ENCODE measurements at places on chromosomes 12 and 14. TPM values are rescaled to one million over a fixed set of nuclear protein-coding genes. Genes with fewer than 3 reads are reported as not detected.

Gene GLT8D2
- not detected for total RNA-seq

Gene OR4E2
- not detected for total RNA-seq

Gene PRB2
- total RNA-seq: not detected

Gene NGB
- total RNA-seq: not detected

Gene FAM90A1
- total RNA-seq: not detected

Gene IKZF4
- total RNA-seq: 7.4 TPM

GRCh38 chr12:57872362-57872761 is 25.8 kb upstream of the CTDSP2 start:
- H3K4me3 ChIP-seq: no peak overlapping the region
- no peak for DNase-seq
- H3K27ac ChIP-seq: no peak overlapping the region
- no peaks in the 10 kb centered on the region for H3K4me1 ChIP-seq
- H3K27me3 ChIP-seq: no peaks in the 10 kb centered on the region

DNA sequence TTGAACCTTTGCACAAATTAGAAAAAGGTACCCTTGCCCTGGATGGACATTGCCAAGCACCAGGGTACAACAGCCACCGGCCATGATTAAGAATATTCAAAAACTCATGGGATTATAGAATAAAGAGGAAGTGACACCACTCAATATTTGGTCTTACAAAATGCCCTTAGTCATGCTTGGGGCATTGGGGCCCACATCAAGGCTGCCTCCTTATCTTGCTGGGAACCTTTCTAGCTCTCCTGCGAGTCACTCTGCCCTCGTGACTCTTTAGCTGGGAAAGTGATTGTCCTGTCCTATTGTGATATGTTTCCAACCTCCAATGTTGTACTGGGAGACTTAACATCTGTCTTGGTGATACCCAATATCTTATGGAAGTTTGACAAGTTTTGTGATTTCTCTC is 57.8 kb downstream of the GTF2A1 start:
- peak; percentile 90 for DNase-seq
- H3K4me1 ChIP-seq: peaks cover 45% of the 10 kb centered on the region
- no peaks in the 10 kb centered on the region for H3K36me3 ChIP-seq
- peak overlapping the region; percentile 2 for H3K4me3 ChIP-seq
- H3K27ac ChIP-seq: peak overlapping the region; percentile 79

GRCh38 chr14:62745496-62745895 is 299.8 kb downstream of the KCNH5 start:
- H3K27ac ChIP-seq: no peak overlapping the region
- H3K27me3 ChIP-seq: no peaks in the 10 kb centered on the region
- H3K4me1 ChIP-seq: peaks cover 16% of the 10 kb centered on the region

DNA sequence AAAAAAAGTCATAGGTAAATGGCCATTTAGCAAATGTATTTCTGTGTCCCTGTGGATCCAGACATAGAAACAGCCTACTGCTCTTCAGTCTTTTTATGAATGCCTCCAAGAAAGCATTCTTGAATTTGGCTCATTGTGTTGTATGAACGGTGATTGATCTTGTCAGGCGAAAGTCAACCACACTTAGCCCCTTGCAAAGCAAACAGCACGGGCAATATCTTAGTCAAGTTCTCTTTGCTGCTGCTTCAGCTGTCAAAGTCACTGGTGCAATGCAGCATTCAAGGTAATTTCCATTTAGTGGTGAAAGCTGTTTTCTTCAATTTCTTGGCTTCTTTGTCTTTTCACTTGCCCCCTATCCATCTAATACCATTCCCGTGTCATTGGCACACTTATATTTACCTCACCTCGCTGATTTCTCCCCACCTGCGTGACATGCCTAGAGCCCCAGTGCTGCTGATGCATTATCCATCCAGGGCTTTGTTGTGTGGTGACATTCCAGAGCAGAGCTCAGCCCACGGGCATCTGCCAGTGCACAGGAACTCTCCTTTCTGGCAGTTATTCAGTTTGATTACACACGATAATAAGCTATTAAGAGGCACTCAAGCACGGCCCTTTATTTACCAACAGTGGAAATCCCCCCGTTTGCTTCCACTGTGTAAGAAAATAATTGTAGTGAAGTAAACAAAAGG is 362.3 kb upstream of the NOVA1 start:
- DNase-seq: no peak
- no peaks in the 10 kb centered on the region for H3K4me1 ChIP-seq

GRCh38 chr14:91796617-91797347 is 64.9 kb upstream of the CATSPERB start:
- no peak overlapping the region for H3K27ac ChIP-seq

- no peaks in the 10 kb centered on the region for H3K27me3 ChIP-seq
- no peaks in the 10 kb centered on the region for H3K4me1 ChIP-seq
- no peak overlapping the region for H3K4me3 ChIP-seq
- no peak overlapping the region for H3K27ac ChIP-seq
- no peaks in the 10 kb centered on the region for H3K36me3 ChIP-seq
- DNase-seq: no peak
Observed at GRCh38 chr14:51304941-51305340, 64.9 kb downstream of the TMX1 start.

DNA sequence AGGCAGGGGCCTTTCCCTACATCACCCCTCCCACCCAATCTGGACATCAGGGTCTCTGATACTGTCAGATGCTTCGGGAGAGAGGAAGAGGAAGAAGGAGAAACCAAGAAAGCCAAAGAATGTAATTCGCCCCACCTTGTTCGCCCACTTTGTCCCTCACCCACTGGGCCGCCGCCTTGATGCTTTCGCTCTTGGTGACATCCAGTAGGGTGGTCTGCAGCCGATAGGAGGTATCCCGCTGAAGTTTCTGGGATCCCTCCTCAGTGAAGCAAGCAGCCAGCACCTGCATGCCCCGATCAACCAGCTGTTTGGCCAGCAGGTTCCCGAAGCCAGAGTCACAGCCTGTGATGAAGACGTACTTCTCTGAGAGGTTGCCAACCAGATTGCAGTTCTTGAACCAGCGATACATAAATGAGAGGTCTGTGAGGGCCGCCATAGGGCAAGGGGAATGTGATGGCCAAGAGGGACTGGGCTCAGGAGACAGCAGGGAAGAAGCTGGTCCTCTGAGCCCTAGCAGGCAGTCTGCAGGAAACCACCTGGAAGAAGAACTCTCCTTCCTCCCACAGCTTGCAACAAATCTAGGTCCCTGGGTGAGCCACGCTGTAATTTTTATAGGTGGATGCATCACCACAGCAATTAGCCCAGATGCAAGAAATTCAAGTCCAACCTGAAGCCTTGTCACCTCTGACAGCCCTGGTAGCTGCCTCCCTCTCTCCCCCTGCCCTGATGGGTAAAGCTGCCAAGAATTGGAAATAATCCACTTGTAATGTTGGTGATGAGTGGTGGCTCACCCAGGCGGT is at the start of gene SDR9C7:
Gene SDR9C7, minus strand, starts transcription at position 583 of the 800 bp plus-strand sequence. Its CDS starts 147 bp downstream, at position 436.
- H3K27me3 ChIP-seq: no peaks in the 10 kb centered on the region
- peaks cover 12% of the 10 kb centered on the region for H3K4me1 ChIP-seq
- no peak within 1 kb of the TSS for H3K27ac ChIP-seq
- DNase-seq: no peak
- no peaks in the 10 kb centered on the region for H3K36me3 ChIP-seq

- H3K4me1 ChIP-seq: no peaks in the 10 kb centered on the region
- H3K36me3 ChIP-seq: no peaks in the 10 kb centered on the region
- DNase-seq: no peak
- no peak overlapping the region for H3K27ac ChIP-seq
- no peaks in the 10 kb centered on the region for H3K27me3 ChIP-seq
Observed at GRCh38 chr14:71333705-71334104, 426.4 kb downstream of the PCNX1 start.

GRCh38 chr14:49982501-49982951 is 89.6 kb downstream of the ARF6 start:
- H3K27ac ChIP-seq: no peak overlapping the region
- H3K4me1 ChIP-seq: peaks cover 17% of the 10 kb centered on the region
- no peaks in the 10 kb centered on the region for H3K36me3 ChIP-seq
- no peak overlapping the region for H3K4me3 ChIP-seq
- no peaks in the 10 kb centered on the region for H3K27me3 ChIP-seq
- DNase-seq: no peak

- no peaks in the 10 kb centered on the region for H3K27me3 ChIP-seq
- H3K4me1 ChIP-seq: peaks cover 36% of the 10 kb centered on the region
- no peak overlapping the region for H3K27ac ChIP-seq
- no peak overlapping the region for H3K4me3 ChIP-seq
- H3K36me3 ChIP-seq: no peaks in the 10 kb centered on the region
Observed at GRCh38 chr14:87873741-87874140, 119.2 kb downstream of the GALC start.

DNA sequence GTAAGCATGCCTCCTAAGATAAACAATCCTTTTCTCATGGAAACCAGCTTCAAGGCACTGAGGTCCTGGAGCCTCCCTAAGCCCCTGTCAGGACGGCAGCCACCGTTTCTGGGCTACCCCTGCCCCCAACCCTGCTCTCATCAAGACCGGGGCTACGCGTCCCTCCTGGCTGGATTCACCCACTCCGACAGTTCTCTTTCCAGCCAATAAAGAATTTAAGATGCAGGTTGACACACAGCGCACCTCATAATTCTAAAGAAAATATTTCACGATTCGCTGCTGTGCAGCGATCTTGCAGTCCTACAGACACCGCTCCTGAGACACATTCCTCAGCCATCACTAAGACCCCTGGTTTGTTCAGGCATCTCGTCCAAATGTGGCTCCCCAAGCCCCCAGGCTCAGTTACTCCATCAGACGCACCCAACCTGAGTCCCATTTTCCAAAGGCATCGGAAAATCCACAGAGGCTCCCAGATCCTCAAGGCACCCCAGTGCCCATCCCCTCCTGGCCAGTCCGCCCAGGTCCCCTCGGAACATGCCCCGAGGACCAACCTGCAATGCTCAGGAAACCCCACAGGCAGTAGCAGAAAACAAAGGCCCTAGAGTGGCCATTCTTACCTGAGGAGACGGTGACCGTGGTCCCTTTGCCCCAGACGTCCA is 336.3 kb downstream of the TMEM121 start:
- DNase-seq: peak; percentile 84
- peak overlapping the region; percentile 67 for H3K4me3 ChIP-seq
- H3K36me3 ChIP-seq: peaks cover 15% of the 10 kb centered on the region
- no peaks in the 10 kb centered on the region for H3K27me3 ChIP-seq
- peak overlapping the region; percentile 95 for H3K27ac ChIP-seq
- H3K4me1 ChIP-seq: peaks cover 46% of the 10 kb centered on the region

GRCh38 chr12:3294481-3294911 is 196.5 kb upstream of the PRMT8 start:
- no peaks in the 10 kb centered on the region for H3K27me3 ChIP-seq
- no peak for DNase-seq

GRCh38 chr12:54654926-54655325 is 6.8 kb upstream of the DCD start:
- H3K27ac ChIP-seq: no peak overlapping the region
- DNase-seq: no peak
- H3K36me3 ChIP-seq: no peaks in the 10 kb centered on the region
- H3K4me3 ChIP-seq: no peak overlapping the region
- no peaks in the 10 kb centered on the region for H3K4me1 ChIP-seq
- H3K27me3 ChIP-seq: no peaks in the 10 kb centered on the region

GRCh38 chr12:130778776-130779175 is 60.3 kb downstream of the STX2 start:
- H3K27me3 ChIP-seq: no peaks in the 10 kb centered on the region
- no peaks in the 10 kb centered on the region for H3K4me1 ChIP-seq
- DNase-seq: no peak
- no peaks in the 10 kb centered on the region for H3K36me3 ChIP-seq

DNA sequence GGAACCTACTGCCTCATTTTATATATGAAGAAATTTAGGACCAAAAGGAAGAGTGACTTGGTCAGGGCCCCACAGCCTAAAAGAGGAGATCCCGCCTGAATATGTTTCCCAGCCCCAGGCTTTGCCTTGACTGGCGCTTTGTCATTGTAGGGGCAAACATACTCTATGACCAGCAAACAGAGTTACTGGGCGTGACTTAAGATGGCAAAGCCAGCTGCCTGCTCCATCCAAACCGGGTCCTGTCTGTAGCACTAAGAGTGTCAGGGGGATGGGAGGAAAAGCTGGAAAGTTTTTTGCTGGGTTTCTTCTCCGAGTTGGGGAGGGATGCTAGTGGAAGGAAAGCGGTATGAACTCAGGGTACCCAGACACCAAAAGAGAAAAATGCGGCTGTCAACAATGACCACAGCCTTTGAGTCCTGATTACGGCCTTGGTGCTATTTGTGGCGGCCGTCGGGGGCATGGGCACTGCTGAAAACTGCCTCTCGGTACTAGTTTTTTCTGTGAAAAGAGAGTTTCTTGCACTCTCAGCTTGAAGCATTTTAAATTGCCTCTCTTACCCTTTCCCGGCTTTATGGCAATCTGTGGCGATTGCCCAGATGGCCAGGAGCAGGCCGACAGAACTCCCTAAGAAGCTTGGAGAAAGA is 82.7 kb downstream of the PRIMA1 start:
- H3K4me1 ChIP-seq: peaks cover 41% of the 10 kb centered on the region
- no peak overlapping the region for H3K27ac ChIP-seq
- DNase-seq: no peak
- H3K36me3 ChIP-seq: no peaks in the 10 kb centered on the region

GRCh38 chr14:59632381-59632780 is 55.8 kb upstream of the CCDC175 start:
- no peak overlapping the region for H3K27ac ChIP-seq
- H3K4me3 ChIP-seq: no peak overlapping the region
- no peaks in the 10 kb centered on the region for H3K4me1 ChIP-seq
- peak; percentile 87 for DNase-seq
- no peaks in the 10 kb centered on the region for H3K36me3 ChIP-seq

DNA sequence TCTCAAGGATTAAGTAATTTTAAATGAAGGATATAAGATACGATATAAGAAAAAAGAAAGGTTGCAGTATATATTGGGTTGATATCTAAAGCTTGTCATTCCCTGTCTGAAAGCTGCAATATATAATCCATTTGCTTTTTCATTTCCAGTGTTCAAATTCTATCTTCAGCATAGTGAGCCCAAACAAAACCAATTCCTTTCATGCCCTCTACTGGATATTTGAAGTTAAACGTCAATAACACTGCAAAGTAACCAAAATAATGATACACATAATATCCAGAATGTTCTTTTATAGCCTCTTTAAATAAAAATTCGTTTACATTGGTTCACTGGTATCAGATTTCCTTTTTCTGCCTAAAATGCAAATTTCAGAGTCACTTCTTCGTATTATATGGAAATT is 64.5 kb upstream of the DAAM1 start:
- H3K36me3 ChIP-seq: no peaks in the 10 kb centered on the region
- H3K4me3 ChIP-seq: no peak overlapping the region
- DNase-seq: peak; percentile 60
- H3K4me1 ChIP-seq: 0 out of 2 replicates have a peak, but pooled peaks cover 4% of the 10 kb centered on the region
- H3K27ac ChIP-seq: no peak overlapping the region

DNA sequence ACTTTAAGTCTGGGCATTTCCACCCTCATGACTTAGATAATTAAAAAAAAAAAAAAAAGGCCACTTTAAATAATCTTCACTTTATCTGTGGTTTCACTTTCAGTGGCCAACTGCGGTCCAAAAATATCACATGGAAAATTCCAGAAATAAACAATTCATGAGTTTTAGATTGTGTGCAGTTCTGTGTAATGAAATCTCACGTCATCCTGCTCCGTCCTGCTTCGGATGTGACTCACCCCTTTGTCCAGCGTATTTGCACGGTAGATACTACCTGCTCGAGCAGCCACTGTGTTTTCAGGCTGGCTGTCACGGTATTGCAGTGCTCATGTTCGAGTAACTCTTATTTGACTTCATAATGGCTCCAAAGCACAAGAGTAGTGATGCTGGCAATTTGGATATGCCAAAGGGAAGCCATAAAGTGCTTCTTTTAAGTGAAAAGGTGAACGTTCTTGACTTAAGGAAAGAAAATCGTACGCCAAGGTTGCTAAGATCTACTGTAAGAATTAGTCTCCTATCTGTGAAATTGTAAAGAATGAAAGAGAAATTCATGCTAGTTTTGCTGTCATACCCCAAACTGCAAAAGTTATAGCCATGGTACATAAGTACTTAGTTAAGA is 2.4 kb downstream of the E2F7 start:
- no peaks in the 10 kb centered on the region for H3K27me3 ChIP-seq
- H3K4me1 ChIP-seq: peaks cover 35% of the 10 kb centered on the region
- DNase-seq: no peak
